ENCODE measurements at places on chromosomes 13 and 19.

DNA sequence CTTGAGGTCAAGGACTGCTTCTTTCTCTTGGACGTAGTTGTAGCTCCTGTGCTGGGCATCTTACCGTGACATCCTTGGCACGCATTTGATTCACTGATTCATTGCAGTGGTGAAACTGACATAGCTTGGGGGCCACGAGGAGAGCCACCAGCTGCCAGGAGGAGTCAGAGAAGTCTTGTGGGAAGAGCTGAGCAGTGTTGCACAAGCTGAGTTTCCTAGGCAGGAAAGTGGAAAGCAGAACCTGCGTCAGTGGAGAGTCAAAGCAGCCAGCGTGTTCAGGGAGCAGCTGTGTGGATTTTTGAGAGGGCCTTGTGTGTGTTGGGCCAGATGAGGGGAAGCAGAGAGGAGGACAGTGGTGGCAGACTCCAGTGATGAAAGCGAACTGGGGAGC lies 5.3 kb upstream of the GPR183 start:
- no peak for DNase-seq

- DNase-seq: peak; percentile 5
Observed at GRCh38 chr19:16027528-16027927, 48.8 kb upstream of the TPM4 start.

DNA sequence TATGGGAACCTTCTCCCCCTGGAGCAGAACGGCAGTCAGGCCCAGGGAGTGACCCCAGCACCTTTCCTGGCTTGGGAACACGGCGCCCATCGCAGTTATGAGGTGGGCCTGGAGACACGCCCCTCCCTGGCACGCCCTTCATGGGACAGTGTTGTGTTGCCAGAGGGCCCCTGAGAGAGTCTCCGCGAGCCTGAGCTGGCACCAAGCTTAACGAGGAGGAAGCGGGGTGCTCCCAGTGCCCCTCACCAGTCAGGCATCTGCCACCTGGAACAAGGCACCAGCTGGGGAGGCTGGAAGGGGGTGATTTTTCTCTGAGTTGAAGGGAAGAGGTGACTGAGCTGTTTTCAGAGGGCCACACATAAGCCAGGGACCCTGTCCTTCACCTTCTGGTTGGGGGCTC lies 180.6 kb downstream of the KDM4B start:
- DNase-seq: no peak

- no peak for DNase-seq
Observed at GRCh38 chr13:99289271-99289670, 17.9 kb downstream of the GPR183 start.

- no peak for DNase-seq
Observed at GRCh38 chr13:46884531-46884930, 12.3 kb downstream of the HTR2A start.

- DNase-seq: no peak
Observed at GRCh38 chr13:109208522-109208921, 577.9 kb downstream of the IRS2 start.

DNA sequence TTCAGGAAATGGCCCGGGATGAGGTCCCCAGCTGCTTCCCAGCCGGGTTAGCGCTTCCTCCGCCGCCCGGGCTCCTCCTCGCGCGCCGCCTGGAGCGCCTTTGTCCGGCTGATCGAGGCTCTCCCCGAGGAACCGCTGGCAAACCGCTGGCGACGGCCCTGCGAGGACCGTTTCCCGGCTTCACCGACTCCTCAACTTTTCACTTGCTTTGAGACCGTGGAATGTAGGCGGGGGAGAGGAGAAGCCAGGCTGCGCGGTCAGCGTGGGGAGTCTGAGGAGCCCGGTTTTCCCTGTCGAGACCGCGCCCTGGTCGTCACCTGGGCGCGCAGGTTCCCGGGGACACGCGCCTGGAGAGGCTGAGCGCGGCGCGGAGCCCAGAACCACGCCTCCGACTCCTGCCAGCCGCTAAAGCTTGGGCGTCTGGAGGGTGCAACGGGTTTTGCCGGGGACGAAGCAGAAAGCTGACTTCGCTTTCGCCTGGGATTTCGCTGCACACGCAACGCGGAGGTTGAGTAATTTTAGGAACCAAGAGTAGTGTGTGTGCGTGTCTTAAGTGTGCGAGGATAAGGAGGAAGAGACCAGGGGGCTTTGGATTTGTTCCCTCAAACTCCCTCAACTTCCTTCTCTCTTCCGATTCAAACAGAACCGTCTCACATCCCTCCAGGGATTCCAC lies 7.3 kb upstream of the DGKH start:
- peak; percentile 74 for DNase-seq

DNA sequence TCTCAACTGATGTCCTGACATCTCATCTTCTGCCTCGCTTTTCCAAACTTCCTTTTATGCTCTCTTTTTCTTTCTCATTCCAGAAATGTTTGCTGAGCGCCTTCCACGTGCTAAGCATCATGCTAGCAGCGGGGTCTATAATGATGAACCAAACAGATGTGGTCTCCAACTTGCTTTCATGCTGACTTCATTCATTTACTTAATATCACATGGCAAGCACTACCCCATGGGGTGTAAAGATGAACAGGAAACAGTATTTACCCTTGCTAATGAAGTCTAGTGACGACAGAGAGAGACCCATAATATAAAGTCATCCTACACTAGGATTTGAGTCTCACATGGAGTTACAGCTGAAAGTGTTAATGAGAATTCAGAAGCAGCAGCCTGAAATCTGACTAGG lies 21.6 kb upstream of the URAD start:
- DNase-seq: no peak

DNA sequence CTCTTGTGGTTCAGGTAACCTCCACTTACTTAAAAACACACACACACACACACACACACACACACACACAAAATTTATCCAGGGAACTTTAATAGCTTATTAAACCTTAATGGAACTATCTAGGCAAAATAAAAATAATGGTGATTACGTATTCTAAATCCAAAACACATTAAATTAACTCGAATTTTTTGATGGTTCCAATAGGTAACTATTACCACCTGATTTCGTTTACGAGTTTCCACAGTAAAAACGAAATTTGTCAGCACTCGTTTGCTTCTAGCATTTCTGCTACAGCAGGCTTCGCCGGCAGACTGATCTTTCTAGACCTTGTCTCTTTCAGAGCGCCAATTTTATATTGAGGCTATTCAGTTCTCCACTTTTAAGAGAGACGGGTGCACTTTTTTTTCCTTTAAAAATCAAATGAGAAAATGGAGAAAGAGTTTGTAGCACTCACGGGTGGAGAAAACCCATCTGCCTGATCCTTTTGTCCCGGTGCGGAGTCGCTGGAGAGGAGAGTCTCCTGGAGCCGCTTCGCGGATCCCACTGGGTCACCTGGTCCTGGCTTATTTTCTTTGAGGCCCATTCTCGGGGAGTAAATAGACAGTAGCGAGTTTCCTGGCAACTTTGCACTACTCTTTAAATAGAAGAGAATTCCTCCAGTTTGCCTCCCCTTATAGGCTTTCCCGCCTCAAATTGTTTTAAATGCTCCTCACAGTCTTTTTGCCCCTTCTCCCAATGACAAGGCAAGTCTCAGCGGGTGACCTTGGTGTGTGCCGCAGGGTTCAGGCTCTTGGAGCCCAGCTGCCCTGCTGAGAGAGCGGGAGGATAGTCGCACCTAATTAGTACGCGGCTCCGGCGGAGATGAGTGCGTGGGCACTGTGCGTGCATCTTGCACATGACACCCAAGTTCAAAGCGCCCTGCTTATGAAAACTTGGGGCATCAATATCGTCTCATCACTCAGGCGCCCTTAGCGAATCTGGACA lies 117.0 kb downstream of the KCNRG start:
- no peak for DNase-seq

- peak; percentile 61 for DNase-seq
Observed at GRCh38 chr19:3573162-3573857, 566 bp downstream of the HMG20B start.

- DNase-seq: peak; percentile 49
Observed at GRCh38 chr19:17333611-17334413, 843 bp downstream of the ANO8 start.

- no peak for DNase-seq
Observed at GRCh38 chr19:13016628-13017305, 21.5 kb downstream of the NFIX start.

DNA sequence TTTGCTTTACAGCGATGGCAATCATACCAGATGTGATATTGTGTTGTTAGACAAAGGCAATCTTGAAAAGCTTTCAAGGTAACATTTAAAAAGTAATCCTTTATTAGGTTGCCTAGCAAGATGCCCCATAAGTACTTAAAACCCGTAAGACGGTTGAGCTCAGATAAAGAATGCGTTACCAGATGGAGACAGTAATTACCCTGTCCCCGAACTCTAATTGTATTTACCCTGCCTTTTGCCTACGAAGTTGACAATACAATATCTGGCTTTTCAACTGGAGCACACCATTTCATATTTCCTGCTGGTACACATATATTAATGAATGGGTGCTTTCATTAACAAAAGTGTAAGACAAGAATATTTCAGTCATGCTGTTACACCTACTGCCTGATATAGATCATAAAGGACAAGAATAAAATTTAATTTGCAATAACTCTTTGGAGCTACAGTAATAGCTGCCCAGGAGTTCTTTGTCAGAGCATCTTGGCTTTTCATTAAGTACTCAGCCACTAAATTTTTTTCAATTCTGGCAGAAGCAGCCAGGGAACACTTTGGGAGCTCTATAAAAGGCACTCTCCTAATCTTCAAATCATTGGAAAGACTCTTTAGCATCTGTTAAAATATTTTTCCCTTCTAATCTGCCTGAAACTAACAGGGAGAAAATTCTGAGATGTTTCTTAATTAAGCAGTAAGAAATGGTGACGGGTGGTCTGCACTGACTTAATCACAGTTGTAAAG lies 63.8 kb downstream of the DCT start:
- DNase-seq: no peak

GRCh38 chr19:11125994-11126685 lies 29.4 kb downstream of the SPC24 start:
- DNase-seq: peak; percentile 59

DNA sequence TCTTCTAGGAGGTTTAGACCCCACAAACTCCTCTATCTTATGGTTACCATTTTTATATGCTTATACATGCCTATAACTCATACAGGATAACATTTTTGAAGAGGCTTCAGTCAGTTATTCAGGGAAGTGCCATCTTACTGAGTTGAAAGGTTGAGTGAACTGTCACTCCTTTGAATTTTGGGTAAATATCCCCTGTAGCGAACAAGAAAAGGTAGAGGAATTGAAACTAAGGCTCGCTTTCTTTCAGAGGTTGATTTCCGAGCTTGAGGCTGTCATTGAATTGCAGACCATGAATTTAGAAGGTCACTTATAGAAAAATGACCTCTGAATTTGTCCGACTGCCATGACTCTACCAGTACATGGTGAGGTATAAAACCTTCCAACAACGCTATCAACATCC lies 35.1 kb downstream of the MICU2 start:
- no peak for DNase-seq

- no peak for DNase-seq
Observed at GRCh38 chr13:98944336-98944735, 33.5 kb downstream of the DOCK9 start.

- DNase-seq: no peak
Observed at GRCh38 chr13:52701728-52702465, 37.7 kb downstream of the CNMD start.

- DNase-seq: no peak
Observed at GRCh38 chr13:97659602-97660001, 225.6 kb downstream of the RAP2A start.

- no peak for DNase-seq
Observed at GRCh38 chr13:111095031-111095840, 19.9 kb upstream of the ARHGEF7 start.

GRCh38 chr19:17021793-17022590 lies 4.6 kb downstream of the CPAMD8 start:
- no peak for DNase-seq

DNA sequence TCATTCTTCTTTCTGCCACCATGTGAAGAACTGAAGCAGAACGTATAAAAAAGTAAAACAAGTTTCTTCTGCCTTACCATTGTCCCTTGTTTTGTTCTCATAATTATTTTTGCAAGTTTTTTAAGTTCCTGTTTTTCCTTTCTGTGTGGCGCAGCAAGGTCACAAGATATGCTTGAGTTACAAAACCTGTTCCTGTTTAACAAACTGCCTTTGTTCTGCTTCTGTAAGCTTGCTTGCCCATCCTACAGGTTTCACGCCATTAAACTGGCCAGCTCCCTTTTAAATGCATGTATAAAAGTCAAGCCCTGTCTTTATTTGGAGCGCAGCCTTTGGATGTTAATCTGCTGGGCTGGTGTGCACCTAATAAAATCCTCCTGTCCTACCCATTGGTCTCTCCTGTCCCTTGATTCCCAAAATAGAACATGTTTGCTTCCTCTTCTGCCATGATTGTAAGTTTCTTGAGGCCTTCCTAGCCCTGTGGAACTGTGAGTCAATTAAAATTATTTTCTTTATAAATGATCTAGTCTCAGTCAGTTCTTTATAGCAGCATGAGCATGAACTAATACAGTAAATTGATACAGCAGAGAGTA lies 1115.4 kb downstream of the SLITRK1 start:
- DNase-seq: no peak

DNA sequence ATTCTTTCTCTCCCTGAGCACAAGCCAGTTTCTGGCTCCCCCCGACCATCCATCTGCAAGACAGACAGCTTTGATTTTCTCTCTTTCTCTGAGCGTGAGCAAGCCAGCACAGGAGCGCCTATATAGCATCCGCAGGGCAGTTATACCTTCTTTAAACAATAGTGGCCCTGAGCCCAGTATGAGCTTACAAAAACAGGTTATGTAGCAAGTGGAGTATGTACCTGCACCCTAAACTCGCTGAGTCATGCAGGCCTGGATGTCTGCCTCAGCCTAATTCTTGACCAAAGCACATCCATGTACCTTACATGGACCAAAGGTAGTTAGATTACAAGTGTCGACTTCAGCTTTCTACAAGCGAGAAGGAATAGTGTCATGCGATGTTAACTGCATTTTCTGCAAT lies 61.7 kb downstream of the RAP2A start:
- DNase-seq: no peak

DNA sequence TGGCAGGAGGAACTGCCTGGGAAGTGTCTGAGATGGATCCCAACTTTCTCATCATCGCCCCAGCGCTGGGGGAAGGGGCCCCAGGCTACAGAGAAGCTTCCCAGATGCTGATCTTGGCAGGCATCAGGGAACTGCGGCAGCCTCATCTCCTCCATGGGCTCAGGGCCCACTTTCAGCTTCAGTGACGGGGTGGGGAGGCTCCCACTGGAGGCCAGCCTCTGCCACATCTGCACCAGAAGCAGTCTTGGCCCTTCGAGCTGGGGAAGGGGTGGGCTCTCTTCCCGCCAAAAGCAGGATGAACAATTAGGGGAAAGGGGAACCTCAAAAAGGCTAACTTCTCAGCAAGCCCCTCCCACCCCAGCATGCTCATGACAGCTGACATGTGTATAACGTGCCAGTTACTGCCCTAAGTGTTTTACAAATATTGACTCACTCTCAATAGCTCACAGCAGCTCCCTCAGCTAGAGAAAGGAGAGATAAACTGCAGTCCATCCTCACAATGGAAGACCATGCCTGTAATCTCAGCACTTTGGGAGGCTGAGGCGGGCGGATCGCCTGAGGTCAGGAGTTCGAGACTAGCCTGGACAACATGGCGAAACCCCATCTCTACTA lies 7.1 kb upstream of the S1PR2 start:
- peak; percentile 62 for DNase-seq

DNA sequence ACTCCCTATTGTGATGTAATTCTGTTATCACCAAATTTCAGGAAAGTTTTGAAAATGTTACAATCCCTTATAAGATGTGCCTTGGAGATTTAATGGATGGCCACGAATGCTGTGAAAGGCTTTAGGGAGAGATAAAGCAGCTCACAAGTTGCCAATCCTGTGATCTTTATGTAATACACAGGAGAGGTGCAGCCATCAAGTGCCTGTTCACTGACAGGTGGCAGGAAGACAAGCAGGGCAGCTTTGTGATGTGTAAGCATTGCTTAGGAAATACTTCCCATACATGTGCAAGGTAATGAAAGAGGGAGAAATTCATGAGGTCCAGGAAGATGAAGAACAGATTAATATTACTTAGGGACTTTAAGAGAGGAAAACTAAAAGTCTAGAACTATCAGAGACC lies 628.8 kb downstream of the SLITRK6 start:
- no peak for DNase-seq
